Activated CD4-positive, alpha-beta T cell treated with anti-CD3 and anti-CD28 coated beads, Interleukin-2, amount 10 ng/mL, durations not matched to agents 7 days and 5 days (primary cell): ENCODE measurements at places on chromosomes 5 and 9.

- H3K36me3 ChIP-seq = peaks cover 11% of the 10 kb centered on the region
- peaks cover 63% of the 10 kb centered on the region for H3K4me1 ChIP-seq
- no peaks in the 10 kb centered on the region for H3K27me3 ChIP-seq
Observed at GRCh38 chr5:157164521-157164920, 1.5 kb downstream of the GARIN3 start.

DNA sequence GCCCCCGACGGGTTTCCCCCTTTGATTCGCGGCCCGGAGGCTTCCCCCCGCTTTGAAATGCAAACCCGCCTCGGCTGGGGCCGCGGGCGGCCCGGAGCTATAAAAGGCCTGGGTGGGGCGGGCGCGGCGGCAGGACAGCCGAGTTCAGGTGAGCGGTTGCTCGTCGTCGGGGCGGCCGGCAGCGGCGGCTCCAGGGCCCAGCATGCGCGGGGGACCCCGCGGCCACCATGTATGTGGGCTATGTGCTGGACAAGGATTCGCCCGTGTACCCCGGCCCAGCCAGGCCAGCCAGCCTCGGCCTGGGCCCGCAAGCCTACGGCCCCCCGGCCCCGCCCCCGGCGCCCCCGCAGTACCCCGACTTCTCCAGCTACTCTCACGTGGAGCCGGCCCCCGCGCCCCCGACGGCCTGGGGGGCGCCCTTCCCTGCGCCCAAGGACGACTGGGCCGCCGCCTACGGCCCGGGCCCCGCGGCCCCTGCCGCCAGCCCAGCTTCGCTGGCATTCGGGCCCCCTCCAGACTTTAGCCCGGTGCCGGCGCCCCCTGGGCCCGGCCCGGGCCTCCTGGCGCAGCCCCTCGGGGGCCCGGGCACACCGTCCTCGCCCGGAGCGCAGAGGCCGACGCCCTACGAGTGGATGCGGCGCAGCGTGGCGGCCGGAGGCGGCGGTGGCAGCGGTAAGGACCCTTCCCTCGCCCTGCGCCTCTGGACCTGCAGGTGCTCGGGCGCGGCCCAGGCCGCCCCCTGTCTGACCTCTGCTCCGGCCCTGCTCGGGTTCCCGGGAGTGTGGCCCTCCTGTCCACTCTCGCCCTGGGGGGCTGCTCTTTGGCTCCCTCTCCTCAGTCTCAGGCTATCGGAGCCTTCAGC, at the start of gene CDX1:
TSS of gene CDX1 (plus strand) at position 129 of the 862 bp plus-strand sequence. CDS start at position 228, 99 bp downstream.
- H3K4me1 ChIP-seq = no peaks in the 10 kb centered on the region
- DNase-seq = no peak
- H3K27ac ChIP-seq = no peak within 1 kb of the TSS

DNA sequence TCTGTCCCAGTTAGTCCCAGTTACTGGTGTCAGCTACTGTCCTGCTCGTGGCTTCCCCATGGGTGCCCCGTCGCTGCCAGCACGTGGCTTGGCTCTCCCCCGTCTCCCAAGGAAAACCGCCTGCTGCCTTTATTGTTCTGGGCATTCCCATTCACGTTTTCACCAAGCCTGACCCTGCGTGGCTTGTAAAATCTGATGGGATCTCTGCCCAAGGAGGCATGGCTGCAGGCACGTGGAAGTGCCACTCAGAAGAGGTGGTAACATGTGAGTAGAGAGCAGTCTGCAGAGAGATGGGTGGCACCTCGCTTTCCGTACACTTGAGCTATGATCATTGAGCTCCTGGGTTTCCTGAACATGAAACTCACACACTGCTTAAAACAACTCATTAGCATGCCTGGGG, 429.2 kb upstream of the KLF4 start:
- no peak overlapping the region for H3K4me3 ChIP-seq
- H3K27me3 ChIP-seq = no peaks in the 10 kb centered on the region
- DNase-seq = no peak
- no peaks in the 10 kb centered on the region for H3K4me1 ChIP-seq
- no peak overlapping the region for H3K27ac ChIP-seq

- H3K4me1 ChIP-seq = peaks cover 23% of the 10 kb centered on the region
- no peak overlapping the region for H3K27ac ChIP-seq
- H3K36me3 ChIP-seq = no peaks in the 10 kb centered on the region
- H3K4me3 ChIP-seq = no peak overlapping the region
- H3K27me3 ChIP-seq = peaks cover 71% of the 10 kb centered on the region
Observed at GRCh38 chr9:122222791-122223190, 6.0 kb downstream of the LHX6 start.

DNA sequence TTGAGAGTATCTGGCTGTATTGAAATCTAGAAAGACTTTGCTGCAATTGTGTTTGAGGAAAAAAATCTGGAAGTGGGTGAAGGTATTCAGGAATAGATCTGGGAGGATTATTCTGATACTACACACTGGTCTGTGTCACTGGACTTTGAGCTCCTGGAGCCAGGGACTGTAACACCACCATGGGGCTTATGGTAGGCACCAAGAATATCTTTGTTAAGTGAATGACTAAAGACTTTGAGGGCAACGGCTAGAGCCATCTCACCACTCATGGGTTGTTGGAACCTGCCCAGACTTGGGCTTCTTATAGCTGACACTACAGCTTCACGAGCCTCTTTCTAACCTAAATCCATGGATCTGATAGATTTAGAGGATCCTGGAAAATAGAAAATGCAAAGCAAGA, 10.2 kb downstream of the NFX1 start:
- DNase-seq = no peak
- no peaks in the 10 kb centered on the region for H3K27me3 ChIP-seq
- peaks cover 42% of the 10 kb centered on the region for H3K4me1 ChIP-seq

- no peaks in the 10 kb centered on the region for H3K36me3 ChIP-seq
- no peaks in the 10 kb centered on the region for H3K4me1 ChIP-seq
- H3K27me3 ChIP-seq = peaks cover 16% of the 10 kb centered on the region
- no peak for DNase-seq
- no peak overlapping the region for H3K27ac ChIP-seq
Observed at GRCh38 chr9:97535771-97536170, 34.3 kb downstream of the TMOD1 start.

GRCh38 chr5:16773991-16774390, 157.2 kb upstream of the RETREG1 start:
- H3K27me3 ChIP-seq = peaks cover 2% of the 10 kb centered on the region
- H3K4me3 ChIP-seq = no peak overlapping the region
- DNase-seq = no peak
- no peaks in the 10 kb centered on the region for H3K36me3 ChIP-seq
- H3K4me1 ChIP-seq = no peaks in the 10 kb centered on the region

DNA sequence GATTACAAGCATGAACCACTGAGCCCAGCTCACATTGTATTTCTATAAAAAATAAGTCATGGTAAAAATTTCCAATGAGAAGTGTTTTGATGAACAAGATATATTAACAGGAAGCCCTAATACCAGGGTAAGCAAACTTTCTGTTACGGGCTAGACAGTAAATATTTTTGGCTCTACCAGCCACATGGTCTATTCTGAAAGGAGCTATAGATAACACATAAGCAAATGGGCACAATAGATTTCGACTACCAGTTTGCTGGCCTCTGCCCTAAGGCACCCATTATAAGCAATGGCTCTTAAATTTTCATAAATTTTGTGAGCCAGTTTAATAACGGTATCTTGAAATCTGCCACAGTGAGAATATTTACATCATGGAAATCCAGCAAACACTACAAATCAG, 8.1 kb downstream of the UBQLN1 start:
- peak overlapping the region; percentile 19 for H3K27ac ChIP-seq
- H3K36me3 ChIP-seq = peaks cover 6% of the 10 kb centered on the region

DNA sequence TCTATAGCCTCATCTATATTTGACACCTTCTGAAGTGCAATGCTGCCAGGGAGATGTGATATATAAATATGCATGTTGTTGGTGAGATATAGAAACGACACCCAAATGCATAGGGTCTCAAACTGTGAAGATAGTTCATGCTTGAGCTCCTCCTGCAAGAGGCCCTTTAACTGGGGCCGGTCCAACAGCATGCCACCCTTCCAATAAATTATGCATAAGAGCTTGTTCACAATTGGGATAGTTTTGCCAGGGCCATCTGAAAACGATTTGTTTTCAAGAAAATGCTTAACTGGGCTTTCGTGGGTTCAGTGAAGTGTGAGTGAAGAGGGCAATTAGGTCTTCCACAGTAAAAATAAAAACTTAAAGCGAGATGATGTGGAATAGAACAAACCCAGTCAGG, 424.2 kb upstream of the WWC1 start:
- no peaks in the 10 kb centered on the region for H3K36me3 ChIP-seq
- DNase-seq = no peak
- no peaks in the 10 kb centered on the region for H3K4me1 ChIP-seq
- no peaks in the 10 kb centered on the region for H3K27me3 ChIP-seq
- no peak overlapping the region for H3K27ac ChIP-seq

DNA sequence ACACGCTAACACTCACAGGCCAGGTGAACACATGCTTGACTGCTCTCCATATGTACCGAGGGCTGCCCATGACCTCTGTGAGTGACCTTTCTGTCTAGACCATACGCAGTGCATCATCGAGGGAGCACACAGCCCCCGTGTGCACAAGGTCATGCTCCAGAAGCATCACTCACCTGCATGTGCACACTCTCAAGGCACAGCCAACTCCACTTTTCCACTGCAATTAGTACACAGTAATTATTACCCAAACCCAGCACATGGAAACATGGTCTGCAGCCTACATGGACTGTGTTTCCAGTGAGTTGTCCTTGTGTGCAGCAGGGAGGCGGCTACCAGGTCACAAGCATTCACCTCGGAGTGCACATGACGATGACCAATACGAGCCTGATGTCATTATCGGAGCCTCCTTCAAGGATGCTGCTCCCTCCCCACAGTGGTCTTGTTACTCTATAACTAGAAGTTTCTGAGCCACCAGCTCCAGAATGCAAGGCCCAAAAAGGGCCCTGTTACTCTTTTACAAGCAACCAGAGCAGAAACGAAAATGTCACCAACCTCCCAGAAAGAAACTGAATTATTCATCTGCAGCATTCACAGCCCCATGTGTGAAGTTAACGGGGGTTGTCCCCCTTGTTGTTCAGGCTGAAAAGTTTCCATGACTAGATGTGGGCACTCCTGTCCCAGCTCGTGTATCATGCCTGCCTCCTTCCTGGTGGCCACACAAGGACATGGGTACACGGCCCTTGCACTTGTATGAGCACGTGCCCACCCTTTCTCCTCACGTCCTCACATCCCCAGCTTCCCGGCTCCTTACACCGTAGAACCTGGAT, 31.2 kb downstream of the SEMA4D start:
- H3K4me3 ChIP-seq = peak overlapping the region; percentile 58
- H3K27me3 ChIP-seq = no peaks in the 10 kb centered on the region
- peak; percentile 41 for DNase-seq

DNA sequence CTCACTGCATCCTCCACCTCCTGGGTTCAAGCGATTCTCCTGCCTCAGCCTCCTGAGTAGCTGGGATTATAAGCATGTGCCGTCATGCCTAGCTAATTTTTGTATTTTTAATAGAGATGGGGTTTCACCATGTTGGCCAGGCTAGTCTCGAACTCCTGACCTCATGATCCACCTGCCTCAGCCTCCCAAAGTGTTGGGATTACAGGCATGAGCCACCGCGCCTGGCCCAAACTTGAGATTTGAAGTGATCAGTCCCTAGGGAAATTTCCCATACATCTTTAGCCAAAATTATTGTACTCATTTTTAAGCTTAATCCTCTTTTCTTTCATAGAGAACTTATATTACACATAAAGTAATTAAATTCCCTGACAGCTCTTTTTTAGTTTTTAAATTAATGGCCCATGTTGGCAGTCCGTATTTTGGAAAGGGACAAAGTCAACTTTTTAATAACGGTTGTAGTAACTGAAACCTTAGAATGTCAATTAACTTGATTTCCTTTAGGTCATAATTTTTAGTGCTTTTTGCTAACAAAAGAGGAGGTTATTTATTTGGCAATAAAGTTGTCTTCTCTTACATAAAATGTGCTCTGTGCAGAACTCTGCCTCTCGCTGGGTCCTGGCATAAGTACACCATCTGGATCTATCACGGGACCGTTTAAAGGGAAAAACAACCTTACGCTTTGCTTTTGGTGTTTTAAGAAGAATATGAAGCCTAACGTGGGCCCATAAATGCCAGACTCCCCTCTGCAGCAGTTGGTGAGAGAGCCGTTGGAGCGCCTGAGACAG, 142.3 kb upstream of the OTULINL start:
- H3K4me3 ChIP-seq = no peak overlapping the region
- H3K4me1 ChIP-seq = peaks cover 27% of the 10 kb centered on the region
- no peaks in the 10 kb centered on the region for H3K36me3 ChIP-seq
- H3K27ac ChIP-seq = no peak overlapping the region
- H3K27me3 ChIP-seq = no peaks in the 10 kb centered on the region
- no peak for DNase-seq

DNA sequence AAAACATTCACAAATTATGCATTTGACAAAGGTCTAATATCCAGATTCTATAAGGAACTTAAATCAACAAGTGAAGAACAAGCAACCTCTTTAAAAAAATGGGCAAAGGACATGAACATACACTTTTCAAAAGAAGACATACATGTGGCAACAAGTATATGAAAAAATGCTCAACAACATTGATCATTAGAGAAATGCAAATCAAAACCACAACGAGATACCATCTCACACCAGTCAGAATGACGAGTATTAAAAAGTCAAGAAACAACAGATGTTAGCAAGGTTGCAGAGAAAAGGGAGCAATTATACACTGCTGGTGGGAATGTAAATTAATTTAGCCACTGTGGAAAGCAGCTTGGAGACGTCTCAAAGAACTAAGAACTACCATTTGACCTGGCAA, 38.9 kb upstream of the TNFSF15 start:
- peaks cover 2% of the 10 kb centered on the region for H3K27me3 ChIP-seq
- H3K4me3 ChIP-seq = no peak overlapping the region
- H3K27ac ChIP-seq = no peak overlapping the region
- DNase-seq = no peak
- H3K4me1 ChIP-seq = no peaks in the 10 kb centered on the region

DNA sequence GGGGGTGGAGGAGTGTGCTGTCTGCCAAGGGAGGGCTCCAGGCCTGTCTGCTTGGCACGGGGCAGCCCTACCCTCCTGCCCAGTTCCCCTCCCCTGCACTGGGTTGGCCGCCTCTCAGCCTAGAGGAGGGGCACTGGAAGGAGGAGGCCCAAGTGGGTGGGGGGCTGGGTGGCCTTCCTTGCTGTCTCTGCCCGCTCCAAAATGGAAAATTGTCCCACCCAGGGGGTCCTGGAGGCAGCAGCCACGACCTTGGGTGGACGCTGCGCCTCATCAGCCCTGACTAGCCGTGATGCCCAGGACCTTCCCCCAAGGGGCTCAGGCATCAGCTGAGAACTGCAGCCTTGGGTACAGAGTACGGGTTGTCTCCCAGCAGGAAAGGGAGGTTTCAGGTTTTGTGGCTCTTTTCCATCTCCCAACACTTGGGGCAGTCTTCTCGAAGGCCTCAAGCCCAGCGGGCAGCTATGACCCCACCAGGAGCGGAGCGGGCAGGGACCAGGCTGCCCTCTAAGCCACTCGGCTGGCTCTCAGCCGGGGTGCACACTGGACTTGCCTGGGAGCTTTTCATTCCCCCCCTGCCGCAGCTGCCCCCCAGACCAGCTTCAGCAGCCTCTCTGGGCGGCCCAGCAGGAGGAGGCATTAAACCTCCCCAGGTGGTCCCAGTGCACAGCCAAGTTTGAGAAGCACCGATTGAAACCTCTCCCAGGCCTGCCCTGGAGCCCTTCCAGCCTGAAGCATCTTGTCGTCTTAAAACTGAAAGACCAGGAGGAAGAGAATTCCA, 20.6 kb downstream of the NTNG2 start:
- no peak overlapping the region for H3K27ac ChIP-seq
- peaks cover 12% of the 10 kb centered on the region for H3K27me3 ChIP-seq
- H3K4me3 ChIP-seq = no peak overlapping the region
